Lung microvascular endothelial cell (primary cell): ENCODE measurements at places on chromosomes 4 and X.

DNA sequence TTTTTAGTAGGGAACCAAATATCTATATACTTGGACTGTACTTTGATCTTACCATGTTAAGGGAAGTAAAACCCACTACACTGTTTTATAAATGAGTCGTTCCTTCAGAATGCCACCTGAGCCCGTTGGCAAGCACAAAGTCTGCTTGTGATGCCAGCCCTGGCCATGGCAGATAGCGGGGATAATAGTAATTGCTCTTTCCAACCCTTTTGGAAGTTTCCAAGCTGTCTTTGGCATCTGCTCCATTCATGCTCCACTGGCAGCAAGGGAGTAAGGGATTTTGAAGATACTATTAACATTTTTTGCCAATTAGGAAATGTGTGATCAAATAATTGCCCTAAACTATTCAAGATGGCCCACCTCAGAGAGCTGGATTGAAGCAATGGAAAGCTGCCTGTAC is 689.2 kb upstream of the SLIT2 start:
- no peak for DNase-seq

DNA sequence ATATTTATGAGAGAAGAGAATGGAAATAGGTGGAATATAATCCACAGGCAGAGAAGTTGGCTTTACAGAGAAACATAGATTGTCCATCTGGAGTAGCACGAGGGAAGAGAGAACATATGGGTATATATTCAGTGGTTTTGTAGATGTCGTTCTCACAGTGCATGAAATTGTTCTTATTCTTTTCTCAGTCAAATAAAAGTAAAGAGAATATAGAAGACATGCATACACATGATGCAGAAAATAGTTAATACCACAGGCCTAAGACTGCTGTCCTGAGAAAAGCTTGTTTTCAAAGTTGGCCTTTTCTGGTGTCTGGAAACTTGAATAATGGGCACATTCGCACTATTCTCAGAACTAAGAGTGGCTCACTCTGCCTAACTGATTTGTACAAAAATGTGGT is 378.1 kb downstream of the GABRG1 start:
- no peak for DNase-seq

GRCh38 chrX:22047468-22047867 is 15.3 kb downstream of the PHEX start:
- DNase-seq: no peak

DNA sequence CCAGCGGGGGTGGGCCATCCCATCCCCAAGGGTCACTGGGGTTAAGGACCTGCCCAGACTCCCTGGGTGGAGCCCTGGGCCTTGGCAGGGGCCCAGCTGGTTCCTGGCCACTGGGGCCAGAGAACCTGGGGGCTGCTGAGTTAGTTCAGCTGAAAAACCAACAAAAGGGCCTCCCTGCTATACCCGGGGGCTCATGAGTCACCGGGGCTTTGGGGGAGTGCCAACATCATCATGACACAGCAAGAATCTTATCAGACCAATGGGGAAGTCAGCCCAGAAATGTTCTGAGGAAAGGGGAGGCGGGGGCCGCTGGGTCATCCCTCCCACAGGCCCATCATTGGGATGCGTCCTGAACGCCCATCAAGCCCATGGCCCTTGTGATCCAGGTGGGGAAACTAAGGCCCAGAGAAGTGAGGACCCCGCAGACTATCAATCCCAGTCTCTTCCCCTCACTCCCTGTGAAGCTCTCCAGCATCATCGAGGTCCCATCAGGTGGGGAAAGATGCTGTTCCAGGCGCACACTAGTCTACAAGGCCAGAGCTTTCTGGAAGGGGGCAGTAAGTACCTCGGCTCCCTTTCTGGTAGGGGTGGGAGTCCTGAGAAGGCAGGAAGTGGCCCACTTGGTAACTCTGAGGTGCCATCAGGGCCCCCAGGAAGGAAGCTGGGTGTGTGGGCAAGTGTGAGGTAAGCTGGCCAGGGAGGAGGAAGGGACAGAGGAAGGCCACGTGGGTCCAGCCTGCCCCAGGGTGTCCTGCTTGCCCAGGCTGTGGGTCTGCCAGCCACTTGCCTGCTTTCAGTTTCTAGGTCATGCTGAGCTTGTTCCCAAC is 4.5 kb downstream of the G6PD start:
- peak; percentile 92 for DNase-seq

DNA sequence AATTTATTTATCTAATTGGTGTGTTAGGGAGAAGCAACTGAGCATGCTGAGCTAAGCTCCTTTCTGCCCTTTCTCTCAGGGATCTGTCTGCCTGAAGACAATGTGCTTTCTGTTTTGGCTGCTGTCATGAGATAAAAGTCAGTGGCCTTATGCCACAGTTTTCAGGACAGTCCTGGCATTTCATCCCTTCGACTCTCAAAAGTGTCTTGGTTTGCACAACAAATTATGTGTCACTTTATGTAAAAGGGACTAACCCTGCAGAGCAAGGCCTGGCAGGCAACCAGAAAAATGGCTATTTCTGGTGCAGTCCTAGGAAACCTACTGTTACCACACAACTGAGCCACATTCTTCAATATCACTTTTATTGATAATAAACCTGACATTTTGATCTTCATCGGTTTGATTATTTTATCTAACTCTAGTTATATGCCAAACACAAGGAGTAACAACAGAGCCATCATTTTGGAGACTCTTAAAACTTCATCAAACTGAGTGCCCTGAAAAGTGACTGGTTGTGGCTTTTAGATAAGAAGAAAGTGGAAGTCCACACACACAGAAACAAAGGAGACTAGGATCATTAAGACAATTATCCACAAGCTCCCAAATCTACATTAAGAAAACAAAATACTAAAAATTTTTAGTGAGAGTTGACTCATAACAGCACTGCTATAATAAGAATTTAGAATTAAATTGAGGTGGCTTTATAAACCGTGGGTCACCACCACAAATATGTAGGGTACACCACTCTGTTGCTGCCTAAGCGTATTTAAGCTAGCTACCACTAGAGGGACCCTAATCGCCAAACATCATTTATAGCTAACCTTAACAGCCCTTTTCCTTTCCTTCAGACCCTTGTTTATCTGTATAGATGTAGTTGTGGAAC is 95.9 kb upstream of the PTPN13 start:
- DNase-seq: peak; percentile 41

DNA sequence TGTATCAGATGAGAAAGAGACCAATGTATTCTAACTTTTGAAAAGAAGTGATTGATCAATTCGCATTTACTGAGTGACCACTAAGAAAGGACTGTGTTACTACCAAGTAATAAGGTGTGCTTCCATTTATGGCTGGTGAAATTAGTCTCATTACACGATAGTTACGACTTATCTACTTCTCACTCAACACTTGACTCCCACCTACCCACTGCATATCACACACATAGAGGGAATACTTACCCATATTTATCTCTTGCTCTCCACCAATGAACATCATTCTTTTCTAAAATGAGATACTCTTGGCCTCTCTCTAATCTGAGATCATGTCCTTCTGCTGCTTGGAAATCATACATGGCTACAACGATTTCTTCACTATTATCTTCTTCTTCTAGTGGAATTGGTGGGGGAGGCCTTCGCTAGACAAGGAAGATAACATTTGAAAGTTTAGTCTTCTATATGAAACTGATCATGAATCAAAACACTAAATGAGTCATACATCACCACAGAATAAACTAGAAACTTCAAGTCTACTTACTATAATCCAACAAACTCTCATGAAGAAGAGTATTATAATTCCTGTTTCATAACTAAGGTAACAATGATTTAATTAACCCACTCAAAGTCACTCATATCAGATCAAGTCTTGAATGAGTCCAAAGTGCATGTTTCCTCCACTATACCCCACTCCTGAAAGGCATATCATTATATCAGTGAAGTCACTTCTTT is 33.7 kb upstream of the TXK start:
- no peak for DNase-seq
